GM12864 (cell line): ENCODE measurements at places on chromosomes 4 and X.

DNA sequence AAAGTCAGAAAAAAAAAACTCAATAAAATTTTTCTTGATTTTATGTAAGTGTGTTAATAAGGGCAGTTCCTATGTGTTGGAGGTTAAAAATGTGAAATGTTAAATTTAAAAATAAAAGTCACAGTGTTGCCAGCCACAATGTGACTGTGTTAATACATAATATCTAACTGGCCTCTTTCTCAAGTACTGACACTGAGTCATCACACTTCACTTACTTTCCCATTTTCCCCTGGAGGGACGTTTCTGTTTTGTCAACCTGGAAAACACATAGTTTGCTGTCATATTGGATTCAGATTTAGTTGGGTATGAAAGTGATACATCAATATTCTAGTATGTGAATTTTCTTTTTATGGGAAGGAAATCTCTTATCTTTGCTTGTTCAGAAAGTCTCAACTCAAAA lies 46.4 kb downstream of the ARHGEF38 start:
- no peak for DNase-seq

DNA sequence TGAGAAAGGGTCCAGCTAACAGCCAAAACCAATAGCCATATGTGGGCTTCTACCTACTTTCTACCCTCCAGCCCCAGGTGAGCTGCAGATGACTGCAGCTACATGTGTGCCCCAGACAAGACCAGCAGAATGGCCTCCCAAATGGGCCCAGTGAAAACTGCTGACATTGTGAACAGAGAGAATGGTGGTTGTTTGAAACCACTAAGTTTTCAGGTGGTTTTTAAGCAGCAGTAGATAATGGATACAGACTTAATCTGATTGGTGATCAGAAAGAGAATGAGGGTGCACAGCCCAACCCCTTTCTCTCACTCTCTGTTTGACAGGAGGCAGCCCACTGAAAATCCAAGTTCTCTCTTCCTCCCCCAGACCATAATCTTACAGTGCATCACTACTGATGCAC lies 42.5 kb upstream of the BBS12 start:
- peak; percentile 49 for DNase-seq

GRCh38 chr4:88809576-88810219 lies 112.1 kb upstream of the NAP1L5 start:
- no peak for DNase-seq

DNA sequence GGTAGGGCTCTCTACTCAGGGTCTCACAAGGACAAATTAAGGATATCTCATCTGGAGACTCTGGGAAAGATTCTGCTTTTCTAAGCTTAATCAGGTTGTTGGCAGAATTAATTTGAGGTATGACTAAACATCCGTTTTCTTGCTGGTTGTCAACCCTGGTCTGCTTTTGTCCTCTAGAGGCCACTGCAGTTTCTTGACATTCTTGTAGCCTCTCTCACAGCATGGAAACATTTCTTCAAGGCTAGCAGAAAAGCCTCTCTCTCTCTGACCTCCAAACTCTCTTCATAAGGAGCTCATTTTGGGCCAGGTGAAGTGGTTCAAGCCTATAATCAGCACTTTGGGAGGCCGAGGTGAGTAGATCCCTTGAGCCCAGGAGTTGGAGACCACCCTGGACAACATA lies 749.5 kb upstream of the PCDH7 start:
- DNase-seq, result no peak

GRCh38 chrX:150201841-150202240 lies 161.3 kb upstream of the MAMLD1 start:
- DNase-seq, result no peak

DNA sequence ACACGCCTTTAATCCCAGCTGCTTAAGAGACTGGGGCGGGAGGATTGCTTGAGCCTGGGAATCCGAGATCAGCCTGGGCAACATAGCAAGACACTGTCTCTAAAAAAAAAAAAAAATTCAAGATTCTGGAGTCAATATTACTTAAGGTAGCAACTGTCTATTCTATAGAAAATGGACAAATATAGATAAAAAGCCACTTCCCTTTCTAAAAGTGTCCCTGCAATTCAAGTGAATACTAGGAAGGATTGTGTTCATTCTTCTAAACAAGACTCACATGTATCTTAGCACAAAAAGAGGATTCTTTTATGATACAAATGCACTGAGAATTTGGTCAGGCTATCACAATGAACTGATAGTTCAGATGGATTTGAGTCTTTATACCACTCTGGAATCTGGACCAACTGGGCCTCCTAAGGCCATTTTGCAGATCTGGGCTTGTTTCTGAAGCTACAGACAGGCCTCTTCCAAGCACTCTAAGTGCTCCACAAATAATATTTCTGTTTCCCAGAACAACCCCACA lies 7.0 kb downstream of the PKD2 start:
- DNase-seq, result no peak

- no peak for DNase-seq
These were observed 10.0 kb downstream of the MAGEB17 start for GRCh38 chrX:16177260-16177659.

DNA sequence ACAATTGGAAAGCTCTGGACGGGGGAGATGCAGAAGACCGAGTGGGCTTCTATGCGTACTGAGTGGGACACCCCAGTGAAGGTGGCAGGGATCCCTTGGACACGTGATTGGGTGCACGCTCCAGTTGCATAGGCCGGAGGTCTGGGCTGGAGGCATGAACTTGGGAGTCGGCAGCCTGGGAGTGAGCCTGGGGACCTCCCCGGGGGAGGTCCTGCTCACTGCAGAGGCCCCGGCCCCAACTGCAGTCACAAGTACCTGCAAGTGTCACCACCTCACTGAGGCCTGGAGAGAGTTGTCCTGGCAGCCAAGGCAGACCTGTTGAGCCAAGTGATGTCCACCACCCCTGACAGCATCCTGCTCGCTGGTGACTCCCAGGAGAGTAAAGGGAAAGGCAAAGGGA lies 49.3 kb upstream of the HMX1 start:
- no peak for DNase-seq

DNA sequence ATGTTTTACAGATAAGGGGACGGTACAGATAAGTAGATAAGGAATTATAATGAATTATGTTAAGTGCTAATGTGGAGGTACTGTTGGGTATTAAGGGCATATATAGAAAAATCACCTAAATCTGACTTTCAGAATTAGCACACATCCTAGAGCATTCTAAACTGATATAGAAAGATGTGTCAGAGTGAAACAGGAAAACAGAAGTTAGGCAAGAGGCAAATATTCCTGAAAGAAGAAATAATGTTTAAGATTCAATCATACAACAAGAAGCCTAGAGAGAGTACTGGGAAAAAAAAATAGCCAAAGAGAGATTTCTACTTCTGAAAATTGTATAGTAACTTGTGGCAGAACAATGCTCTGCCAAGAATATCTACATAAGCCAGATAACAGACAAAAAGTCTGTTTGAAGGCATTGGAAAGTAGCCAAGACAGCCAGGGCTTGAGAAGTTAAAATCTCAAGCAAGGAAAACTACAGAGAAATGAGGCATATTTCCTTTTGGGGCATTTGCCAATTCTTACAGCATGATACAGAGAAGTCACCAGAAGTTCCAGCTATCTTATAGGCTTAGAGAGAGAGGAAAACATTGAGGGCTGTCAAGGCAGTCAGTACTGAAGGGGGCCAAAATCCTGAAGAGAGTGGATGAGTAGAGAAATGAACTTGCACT lies 646.0 kb downstream of the RPA4 start:
- DNase-seq, result no peak

DNA sequence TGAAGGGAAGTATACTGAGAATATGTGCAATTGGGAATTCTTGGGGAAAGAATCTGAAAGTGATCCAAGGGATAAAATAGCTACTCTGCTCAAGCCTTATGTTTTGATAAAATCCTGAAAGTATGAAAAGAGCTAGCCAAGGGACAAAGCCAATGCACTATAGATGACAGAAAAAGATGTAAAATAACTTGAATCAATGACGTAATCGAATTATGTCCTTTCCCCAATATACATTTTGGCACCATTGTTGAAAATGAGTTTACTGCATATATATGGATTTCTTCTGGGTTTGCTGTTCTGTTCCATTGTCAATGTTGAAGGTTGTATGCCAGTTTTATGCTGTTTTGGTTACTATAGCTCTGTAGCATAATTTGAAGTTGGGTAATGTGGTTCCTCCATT lies 407.3 kb downstream of the DCAF12L2 start:
- DNase-seq, result no peak

- DNase-seq, result no peak
These were observed 175.1 kb upstream of the KIT start for GRCh38 chr4:54482529-54483200.

DNA sequence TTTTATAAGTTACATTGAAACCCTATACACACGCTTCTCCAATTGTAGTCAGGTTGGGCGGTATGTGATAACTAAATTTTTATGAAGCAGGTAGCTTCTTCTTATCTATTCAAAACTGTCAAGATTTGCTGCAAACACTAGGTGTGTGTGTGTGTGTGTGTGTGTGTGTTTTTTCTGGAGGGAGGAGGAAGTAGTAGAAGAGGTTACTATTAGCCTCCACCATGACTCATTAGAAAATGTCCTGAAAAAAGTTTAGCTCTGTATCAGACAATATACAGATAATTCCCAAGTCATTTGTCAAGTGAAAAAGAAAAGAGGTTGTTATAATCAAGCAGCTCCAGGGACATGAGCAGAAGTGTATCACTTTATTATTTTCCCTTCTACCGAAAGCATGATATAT lies 33.9 kb downstream of the PCDH7 start:
- DNase-seq, result no peak

- no peak for DNase-seq
These were observed 130.0 kb downstream of the HMX1 start for GRCh38 chr4:8741513-8742226.

DNA sequence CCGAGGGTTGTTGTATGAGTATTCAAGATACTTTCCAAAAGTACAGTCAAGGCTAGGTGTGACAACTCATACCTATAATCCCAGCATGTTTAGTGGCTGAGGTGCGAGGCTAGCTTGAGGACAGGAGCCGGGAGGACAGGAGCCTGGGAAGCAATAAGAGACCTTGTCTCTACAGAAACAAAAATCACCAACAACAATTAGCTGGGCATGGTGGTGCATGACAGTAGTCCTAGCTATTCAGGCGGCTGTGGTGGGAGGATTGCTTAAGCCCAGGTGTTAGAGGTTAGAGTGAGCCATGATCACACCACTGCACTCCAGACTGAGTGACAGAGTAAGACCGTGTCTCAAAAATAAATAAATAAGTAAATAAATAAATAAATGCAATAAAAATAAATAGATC lies 91.6 kb downstream of the TLL1 start:
- no peak for DNase-seq

- DNase-seq, result no peak
These were observed 12.0 kb downstream of the ZFYVE28 start for GRCh38 chr4:2406406-2406805.

- no peak for DNase-seq
These were observed 68.6 kb upstream of the PPP3CA start for GRCh38 chr4:101415962-101416361.

DNA sequence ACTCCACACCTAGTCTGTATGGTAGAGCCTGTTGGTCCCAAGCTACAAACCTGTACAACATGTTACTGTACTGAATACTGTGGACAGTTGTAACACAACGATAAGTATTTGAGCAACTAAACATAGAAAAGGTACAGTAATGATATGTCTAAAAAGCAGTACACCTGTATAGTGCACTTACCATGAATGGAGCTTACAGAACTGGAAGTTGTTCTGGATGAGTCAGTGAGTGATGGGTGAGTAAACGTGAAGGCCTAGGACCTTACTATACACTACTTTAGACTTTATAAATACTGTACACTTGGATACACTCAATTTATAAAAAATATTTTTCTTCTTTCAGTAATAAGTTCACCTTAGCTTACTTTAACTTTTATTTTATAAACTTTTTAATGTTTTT lies 104.0 kb downstream of the TMA16 start:
- no peak for DNase-seq

DNA sequence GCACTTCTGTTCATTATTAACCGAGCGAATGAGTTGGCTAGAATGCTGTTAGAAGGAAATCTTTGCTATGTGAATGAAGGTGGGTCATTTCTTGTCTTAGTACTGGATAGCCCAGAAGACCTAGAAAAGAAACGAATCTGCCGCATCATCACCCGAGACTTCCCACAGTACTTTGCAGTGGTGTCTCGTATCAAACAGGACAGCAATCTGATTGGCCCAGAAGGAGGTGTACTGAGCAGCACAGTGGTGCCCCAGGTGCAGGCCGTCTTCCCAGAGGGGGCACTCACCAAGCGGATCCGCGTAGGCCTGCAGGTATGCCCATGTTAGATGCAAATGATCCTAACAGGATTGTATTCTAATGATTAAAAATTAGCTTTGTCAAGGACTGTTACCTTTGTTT lies 286.3 kb downstream of the ANK2 start:
- no peak for DNase-seq

GRCh38 chr4:86011117-86011516 lies 348.7 kb downstream of the MAPK10 start:
- DNase-seq, result no peak
